ENCODE measurements at places on chromosomes 3 and 15. TPM values are rescaled to one million over a fixed set of nuclear protein-coding genes. Genes with fewer than 3 reads are reported as not detected.

DNA sequence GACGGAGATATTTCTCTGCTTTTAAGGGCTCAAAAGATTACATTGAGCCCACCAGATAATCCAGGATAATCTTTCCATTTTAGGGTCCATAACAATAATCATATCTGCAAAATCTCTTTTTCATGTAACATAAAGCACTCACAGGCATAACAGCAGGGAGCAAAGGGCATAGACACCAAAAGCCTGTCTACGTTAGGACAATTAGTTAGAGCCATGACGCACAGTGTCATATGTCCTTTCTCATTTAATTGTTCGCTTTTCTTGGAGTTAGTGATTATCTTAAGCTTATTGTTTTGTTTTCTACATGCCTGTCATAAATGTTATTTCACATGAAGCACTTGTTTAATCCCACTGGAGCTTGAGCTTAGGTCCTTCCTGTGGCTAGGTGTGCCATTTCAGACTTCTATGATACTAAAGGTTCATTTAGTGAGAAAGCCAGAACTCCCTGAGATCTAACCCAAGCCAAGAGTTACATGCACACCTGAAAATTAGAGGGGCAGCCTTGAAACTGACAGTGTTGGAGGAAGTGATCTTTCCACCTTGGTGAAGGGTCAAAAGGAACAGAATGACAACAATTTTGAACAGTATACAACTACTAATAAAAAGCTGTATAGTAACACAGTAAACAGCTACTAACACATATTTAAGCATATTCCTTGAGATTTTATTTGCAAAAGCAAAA, 11.7 kb upstream of the HHATL start:
- H3K4me1 ChIP-seq: no peaks in the 10 kb centered on the region
- no peak for DNase-seq
- H3K4me3 ChIP-seq: no peak overlapping the region
- no peaks in the 10 kb centered on the region for H3K27me3 ChIP-seq
- H3K36me3 ChIP-seq: no peaks in the 10 kb centered on the region
- H3K27ac ChIP-seq: no peak overlapping the region

DNA sequence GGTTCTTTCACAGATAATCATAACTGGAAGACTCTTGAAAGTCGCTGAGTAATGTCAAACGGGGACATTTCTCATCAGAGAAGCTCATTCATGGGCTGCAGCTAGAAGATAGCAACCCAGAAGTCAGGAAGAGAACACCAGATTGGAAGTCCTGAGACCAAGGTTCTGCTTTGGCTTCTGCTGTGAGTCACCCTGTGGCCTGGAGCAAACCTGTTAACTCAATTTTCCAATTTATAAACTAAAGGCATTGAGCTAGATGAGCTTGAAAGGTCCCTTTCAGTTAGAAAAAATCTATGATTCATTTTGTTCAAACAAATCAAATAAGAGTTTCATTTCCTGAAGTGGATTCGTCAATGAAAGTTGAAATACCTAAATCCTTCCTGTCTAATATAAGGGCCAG, 402.2 kb downstream of the EPHB1 start:
- no peak overlapping the region for H3K27ac ChIP-seq
- no peak overlapping the region for H3K4me3 ChIP-seq
- DNase-seq: peak; percentile 19
- peaks cover 4% of the 10 kb centered on the region for H3K4me1 ChIP-seq
- H3K36me3 ChIP-seq: no peaks in the 10 kb centered on the region

The TRIP4 gene
- 27.1 TPM for polyA plus RNA-seq

The NEO1 gene
- 0.03 TPM for polyA plus RNA-seq

GRCh38 chr3:32160706-32161214, 54.3 kb downstream of the GPD1L start:
- H3K4me1 ChIP-seq: no peaks in the 10 kb centered on the region
- H3K36me3 ChIP-seq: no peaks in the 10 kb centered on the region
- DNase-seq: no peak
- H3K27ac ChIP-seq: no peak overlapping the region
